ENCODE measurements at places on chromosomes 11 and 22.

- no peak for DNase-seq
These were observed 1.0 kb upstream of the FKBP2 start for GRCh38 chr11:64239662-64240434.

DNA sequence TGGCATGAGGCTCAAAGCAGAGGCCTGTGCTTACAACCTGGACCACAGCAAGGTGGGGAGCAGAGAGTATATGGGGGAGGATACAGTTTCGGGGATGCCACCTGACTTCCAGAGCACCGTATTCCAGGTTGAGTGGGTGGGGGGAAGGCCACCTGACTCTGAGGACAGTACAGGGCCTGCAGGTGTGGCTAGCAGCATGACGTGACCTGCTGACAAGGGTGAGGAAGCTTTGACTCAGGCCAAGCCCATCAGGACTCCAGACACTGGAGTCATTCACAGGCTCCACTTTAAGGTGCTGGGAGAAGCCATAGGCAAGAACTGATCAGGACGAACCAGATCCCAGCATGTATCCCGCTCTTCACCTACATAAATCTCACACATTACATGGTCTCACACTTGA, 34.6 kb upstream of the CRTAM start:
- DNase-seq = no peak

DNA sequence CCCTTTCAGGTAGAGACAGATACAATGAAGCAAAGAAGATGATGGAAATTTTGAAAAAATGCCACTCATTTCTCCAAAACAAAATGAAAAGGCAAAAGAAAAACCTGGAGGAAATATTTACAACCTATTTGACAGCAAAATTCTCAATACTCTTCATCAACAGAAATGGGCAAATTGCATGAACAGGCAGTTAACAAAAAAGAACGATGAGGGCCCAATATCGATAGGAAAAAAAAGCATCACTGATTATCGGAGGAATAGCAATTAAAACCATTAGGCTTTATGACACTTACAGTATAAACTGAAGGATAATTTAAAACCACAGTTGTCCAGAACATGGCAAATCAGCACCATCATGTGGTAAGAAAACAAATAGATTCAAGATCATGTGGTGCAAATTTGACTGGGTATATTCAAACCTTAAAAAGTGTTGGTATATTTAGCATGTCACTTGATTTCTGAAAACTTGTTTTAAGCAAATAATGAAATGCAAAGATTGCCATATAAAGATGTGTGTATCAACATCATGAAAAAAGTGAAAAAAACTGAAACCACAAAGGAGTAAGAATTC, 222.9 kb downstream of the BRD1 start:
- DNase-seq = no peak

DNA sequence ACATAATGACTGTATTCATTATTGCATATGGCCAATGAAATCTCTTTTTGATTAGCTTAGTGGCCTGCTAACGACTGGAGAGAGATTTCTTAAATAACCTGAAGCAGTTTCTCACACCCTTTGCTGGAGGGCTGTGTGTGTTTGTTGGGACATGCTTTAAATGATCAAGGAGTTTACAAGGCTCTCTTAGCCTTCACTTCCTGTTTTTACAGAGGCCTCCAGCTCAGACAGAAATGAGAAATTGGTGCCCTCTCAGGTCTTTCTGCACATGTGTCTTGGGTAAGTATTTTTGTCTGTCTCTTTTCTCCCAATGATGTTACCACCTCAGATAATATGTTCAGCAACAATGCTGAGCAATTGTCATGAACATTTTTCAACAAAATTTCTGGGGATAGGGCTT, 884.4 kb upstream of the CNTN5 start:
- DNase-seq = no peak

- DNase-seq = no peak
These were observed 7.5 kb upstream of the LARGE1 start for GRCh38 chr22:33927752-33928151.

DNA sequence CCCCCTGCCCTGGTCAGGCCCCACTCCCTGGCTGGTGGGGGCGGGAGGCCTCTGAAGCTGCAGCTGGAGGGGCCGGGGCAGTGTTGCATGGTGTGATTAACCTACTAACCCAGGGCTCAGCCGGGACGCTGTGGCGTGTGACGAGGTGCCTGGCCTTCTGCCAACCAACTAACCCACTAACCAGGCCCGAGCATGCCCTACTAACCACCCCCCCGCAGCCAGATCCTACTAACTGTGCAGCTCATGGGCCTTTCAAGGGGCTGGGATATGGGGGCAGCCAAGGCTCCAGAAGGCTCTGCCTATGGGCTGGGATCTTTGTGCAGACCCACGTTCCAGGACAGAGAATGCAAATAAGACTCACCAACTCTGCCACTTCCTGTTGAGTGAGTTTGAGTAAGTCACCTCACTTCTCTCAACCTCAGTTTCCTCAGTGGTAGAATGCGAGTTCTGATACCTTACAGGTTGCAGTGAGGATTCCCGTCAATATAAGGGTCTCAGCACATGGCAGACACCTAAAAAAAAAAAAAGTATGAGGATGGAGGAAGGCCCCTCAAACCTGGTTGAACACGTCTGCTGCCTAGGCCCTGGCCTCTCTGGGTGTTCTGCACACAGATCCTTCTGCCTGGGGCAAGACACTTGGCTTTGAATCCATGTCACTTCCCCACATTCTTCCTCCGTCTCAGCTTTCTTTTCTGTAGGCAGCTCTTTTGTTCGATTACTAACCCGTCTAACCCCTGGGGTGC, 14.1 kb downstream of the MIAT start:
- DNase-seq = no peak

All from LNCaP clone FGC (cell line).